ENCODE measurements at places on chromosomes 2 and 18.

DNA sequence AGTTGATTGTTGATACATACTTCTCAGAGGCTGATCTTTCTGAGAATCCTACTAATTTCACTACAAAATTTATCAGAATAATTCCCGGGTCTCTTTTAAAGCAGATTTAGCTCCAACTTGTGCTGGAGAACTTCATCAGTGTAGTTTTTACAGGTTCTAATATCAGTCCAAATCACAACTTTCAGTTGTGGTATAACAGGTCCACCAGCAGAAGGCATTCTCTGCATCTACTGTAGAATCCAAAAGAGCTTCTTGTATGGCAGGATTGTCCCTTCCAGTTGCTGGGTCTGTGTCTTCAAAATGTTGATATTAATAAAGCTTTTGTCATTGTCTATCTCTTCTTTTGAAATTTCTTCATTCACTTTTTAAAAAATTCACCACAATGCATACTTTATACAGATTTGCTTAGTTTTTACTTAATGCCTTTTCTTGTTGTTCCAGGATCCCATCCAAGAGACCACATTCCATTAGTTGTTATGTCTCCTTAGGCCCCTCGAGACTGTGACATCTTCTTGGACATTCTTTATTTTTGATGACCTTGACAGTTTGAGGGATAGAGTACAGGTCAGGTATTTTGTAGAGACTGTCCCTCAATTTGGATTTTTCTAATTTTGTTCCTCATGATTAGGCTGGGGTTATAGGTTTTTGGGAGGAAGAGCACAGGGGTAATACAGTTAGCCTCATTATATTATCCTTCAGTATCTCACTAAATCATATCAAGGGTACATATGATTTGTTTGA lies 490.5 kb upstream of the MEX3C start:
- DNase-seq, result no peak

DNA sequence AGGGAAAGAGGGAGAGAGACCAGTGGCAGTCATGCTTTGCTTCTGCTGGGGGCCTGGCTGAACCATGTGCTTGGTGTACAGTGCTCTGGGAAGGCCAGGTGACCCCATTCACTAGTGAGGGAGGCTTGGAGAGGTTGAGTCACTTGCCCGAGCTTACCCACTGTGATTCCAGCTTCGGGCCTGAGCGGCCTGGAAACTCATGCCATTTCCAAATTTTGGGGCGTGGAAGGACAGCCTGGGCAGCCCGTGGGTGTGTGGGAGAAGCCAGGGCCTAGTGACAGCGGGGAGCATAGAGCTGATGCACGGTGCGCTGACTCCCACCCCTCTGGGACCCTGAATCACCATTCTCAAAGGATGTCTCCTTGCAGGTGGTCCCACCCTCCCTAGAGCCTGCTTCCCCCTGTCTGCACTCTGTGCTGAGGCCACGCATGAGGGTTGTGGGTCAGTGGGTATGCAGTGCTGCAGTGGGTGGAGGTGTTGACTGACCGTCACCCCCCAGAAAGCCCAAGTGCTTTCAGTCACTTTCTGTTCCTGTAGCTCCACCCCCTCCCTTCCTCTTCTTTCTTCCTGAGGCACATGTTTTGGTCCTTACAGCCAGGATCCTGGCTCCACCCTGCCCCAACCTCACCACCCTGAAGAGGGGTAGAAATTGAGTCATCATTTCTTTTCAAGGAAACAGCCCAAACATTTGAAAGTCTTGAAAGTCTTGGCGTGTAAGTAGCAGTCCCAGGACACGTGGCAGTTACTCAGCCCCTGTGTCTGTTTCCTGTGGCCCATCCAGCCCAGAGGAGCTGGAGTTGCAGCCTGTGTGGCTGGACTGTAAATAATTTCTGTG lies 69.3 kb upstream of the MCFD2 start:
- DNase-seq, result peak; percentile 41

GRCh38 chr2:137826373-137827372 lies 137.6 kb upstream of the HNMT start:
- no peak for DNase-seq

DNA sequence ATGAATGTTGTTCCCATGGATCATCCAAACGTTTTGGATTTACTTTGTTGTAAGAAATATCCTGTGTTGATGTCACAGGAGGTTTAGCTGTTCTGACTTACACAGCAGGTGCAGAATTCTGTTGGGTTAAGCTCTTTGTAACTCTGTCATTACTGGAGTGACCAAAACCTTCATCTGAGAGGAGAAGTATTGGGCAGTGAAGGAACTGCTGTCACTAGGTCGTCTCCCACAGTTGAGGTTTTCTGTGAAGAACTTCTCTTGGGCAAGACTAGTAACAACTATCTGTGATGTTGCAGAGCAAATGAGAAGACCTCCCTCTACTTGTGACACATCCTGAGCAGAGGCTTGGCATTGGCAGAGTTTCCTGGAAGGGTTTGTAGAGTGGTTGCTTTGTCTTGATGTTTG lies 2.9 kb downstream of the SPTBN1 start:
- DNase-seq, result no peak

GRCh38 chr18:33282709-33283333 lies 157.7 kb downstream of the CCDC178 start:
- DNase-seq, result no peak

GRCh38 chr2:235238537-235238936 lies 255.3 kb upstream of the AGAP1 start:
- no peak for DNase-seq

DNA sequence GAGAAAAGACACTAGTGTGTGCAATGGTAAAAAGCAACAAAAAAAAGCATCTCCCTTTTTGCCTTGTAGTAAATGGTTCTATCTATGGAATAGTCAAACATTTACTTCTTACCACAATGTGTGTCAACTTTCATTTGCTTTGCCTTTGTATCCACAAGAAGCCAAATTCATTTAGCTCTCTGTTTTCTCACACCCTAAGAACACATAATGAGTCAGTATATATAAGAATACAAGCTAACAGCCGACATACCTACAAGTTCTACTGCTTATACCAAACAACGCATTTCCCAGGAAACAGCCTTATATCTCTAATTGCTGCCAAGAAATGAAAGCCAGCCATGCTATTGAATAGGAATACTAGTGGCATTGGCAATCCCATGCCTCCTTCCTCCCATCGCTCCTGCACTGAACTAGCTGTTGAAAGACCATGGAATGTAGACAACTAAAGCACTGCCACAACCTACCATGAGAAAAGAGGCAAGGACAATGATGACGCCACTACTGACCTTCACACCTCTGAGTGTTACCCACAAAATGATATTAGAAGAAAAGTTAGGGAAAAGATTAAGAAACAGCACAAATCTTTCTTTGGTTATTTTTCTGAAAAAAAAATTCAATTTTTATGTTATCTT lies 243.9 kb downstream of the GCA start:
- no peak for DNase-seq

GRCh38 chr2:184644685-184645084 lies 46.4 kb downstream of the ZNF804A start:
- no peak for DNase-seq

- DNase-seq, result no peak
Observed at GRCh38 chr2:176105730-176106580, 1.1 kb upstream of the HOXD11 start.

- no peak for DNase-seq
Observed at GRCh38 chr2:82395531-82395930, 2063.5 kb downstream of the SUCLG1 start.

DNA sequence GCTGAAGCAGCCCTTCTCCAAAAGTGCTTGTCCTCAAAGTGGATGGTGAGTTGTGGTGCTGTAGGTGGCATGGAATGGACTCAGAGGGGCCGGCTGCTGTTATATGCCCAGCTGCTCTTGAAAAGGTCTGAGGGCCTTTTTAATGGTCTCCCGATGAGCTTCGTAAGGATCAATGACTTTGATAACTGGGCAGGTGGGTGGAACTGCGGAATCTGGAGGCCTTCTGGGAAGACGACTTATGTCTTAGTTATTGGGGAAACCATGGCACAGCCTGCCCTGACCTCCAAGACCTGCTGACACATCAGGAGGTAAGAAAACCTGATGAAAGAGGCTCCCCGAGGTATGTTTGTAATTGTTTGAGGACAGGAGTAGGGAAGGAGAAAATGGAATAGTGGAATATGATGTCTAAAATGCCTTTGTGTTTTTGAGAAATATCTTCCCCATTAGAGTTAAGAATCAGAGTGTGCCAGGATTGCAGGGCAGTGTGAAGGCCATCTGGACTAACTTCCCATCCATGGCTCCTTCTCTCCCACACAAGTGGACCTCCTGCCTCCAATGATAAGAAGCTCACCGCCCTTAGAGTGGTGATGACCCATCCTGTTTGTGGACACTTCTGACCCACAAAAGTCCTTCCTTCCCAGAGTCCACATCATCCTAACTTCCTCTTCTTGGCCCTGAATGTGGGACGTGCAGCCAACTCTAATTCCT lies 236.1 kb downstream of the FHOD3 start:
- DNase-seq, result peak; percentile 36

GRCh38 chr2:31266804-31267203 lies 32.9 kb downstream of the EHD3 start:
- no peak for DNase-seq

GRCh38 chr18:78767648-78768071 lies 212.0 kb upstream of the SALL3 start:
- DNase-seq, result no peak

DNA sequence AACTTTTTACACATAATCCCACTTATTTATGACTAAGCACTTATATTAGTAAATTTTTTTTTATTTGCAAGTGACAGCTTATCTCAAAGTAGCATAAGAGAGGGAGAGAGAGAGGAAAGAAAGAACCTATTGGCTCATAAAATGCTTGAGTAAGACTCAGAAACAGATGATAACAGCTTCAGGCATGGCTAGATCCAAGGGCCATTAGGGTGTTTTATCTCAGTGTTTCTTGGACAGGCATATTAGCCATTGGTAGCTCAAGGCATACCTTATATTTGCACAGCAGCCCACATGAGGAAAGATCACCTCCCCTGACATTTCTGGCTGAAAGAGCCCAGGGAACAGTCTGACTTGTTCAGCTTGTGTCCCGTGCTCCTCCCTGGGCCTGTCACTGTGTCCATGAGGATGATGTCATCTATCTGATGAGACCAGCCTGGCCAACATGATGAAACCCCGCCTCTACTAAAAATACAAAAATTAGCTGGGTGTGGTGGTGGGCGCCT lies 64.4 kb downstream of the IL1R2 start:
- no peak for DNase-seq

DNA sequence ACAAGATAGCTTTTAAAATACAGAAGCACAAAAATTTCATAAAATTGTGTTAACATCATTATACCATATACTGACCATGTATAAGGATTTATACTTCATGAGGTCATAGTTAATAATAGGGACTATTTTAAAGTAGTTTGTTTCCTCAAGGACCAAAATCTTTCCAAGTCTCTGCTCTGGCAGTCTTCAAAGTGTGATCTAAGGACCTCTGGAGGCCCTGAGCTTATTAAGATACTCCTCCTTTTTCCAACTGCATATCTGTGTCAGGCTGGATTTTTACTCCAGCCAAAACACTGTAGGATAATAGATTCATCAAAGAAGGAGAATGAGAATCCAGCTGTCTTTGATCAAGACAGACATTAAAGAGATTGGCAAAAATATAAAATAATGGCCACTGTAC lies 1.7 kb upstream of the SCYGR2 start:
- no peak for DNase-seq

DNA sequence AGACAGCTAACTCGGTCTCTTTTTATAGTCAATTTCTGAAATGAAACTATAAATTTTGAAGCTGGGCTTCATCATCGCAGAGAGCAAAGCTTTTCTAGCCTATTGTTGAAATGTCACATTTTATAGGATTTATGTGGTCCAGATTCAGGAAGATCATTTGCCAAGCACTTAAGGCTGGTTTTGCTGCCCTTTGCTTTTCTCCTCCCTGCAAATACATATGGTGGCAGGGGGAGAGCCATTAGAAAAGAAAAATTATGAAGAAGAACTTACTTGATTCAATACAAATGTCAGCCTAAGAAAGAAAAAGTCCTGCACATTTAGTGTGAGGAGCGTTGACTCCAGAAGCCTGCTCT lies 206.9 kb upstream of the NRP2 start:
- no peak for DNase-seq

GRCh38 chr2:23769364-23769763 lies 157.6 kb downstream of the ATAD2B start:
- DNase-seq, result no peak

DNA sequence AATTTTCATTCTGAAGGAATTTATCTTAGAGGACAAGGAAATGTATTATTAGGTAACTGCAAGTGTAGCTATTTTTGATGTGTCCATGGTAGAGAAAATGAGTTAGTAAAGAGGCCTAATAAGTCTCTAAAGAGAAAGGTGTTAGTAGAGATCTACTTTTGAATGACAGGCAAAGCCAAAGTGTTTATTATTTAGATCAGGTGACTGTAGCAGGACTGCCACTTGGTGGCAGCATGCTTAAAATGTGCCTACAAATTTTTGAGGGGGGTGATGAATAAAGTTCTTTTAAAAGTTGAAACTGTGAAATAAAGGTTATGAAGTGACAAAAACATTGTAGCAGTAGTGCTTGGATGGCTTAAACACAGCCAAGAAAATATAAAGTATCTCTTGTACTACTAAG lies 421.5 kb upstream of the MEIS1 start:
- DNase-seq, result no peak

DNA sequence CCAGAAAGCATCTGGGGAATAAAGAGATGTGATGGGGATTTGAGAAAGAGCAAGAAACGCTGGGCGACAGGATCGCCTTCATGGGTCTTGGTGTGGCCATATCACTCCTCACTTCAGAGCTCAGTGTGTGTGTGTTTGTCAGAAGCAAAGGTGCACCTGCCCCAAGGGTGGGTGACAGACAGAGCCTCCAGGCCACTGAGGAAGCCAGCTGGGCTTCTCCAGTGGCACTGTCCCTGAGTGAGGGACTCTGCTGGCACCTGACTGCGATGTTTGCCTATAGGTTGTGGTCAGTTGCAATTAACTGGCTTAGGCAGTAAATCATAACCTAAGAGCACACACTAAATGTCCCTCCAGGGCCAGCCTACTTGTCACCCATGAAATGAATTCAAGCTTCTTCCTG lies 23.5 kb upstream of the GNAL start:
- DNase-seq, result no peak

DNA sequence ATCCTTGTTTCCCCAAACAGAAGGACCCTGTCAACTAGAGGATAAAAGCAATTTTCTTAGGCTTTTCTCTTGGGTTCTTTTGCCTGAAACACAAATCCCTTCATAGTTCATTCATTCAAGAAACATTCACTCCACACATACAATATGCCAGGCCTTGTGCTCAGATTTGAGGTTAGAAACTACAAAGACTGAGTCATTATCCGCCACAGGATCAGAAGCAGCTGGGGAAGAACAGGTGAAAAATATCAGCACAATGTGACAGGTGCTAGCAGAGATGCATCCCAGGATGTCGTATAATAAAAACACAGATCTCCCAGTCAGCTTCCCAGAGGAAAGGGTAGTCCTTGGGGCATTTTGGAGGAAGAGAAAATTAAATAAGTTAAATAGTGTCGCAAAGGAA lies 172.4 kb downstream of the LRATD1 start:
- no peak for DNase-seq

Data from CMK (cell line).